Liver (tissue), 10 donors: ENCODE measurements at places on chromosomes 12 and 14. TPM values are rescaled to one million over a fixed set of nuclear protein-coding genes. Genes with fewer than 3 reads are reported as not detected.

- no peak for DNase-seq
- H3K4me1 ChIP-seq = peaks cover 24% of the 10 kb centered on the region
- H3K4me3 ChIP-seq = no peak overlapping the region
Observed at GRCh38 chr14:99589031-99589441, 15.0 kb downstream of the CCDC85C start.

DNA sequence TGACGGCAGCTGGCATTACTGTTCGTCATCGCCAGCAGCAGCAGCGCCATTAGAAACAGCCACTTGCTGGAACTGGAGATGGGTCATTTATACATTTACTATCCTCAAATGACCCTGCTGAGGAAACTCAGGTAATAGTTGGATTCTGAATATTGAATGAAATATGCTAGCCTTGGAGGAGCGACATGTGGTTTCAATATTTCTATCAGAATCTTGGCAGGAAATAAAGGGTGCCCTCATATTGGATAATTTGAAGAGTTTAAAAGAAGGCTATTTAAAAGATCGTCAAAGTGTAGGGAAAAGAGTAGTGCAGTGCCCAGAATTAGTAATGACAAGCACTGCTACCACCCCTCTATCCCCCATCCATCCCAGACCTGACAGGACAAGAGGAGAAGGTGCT is 109.6 kb upstream of the CPM start:
- H3K27ac ChIP-seq = no peak overlapping the region
- H3K4me3 ChIP-seq = no peak overlapping the region
- peaks cover 6% of the 10 kb centered on the region for H3K4me1 ChIP-seq
- H3K27me3 ChIP-seq = no peaks in the 10 kb centered on the region
- DNase-seq = no peak

- H3K4me3 ChIP-seq = no peak overlapping the region
- H3K4me1 ChIP-seq = no peaks in the 10 kb centered on the region
- H3K36me3 ChIP-seq = no peaks in the 10 kb centered on the region
- DNase-seq = no peak
- no peak overlapping the region for H3K27ac ChIP-seq
Observed at GRCh38 chr14:28608443-28608842, 158.1 kb upstream of the FOXG1 start.

GRCh38 chr14:54503486-54503885 is 6.2 kb upstream of the CGRRF1 start:
- no peaks in the 10 kb centered on the region for H3K27me3 ChIP-seq
- no peak overlapping the region for H3K27ac ChIP-seq
- no peaks in the 10 kb centered on the region for H3K36me3 ChIP-seq
- H3K4me3 ChIP-seq = no peak overlapping the region

GRCh38 chr14:21014761-21015190 is 10.1 kb downstream of the NDRG2 start:
- H3K4me3 ChIP-seq = no peak overlapping the region
- no peaks in the 10 kb centered on the region for H3K4me1 ChIP-seq
- no peak overlapping the region for H3K27ac ChIP-seq
- no peaks in the 10 kb centered on the region for H3K27me3 ChIP-seq
- DNase-seq = peak; percentile 85

Gene SLC5A8
- not detected for total RNA-seq

- no peaks in the 10 kb centered on the region for H3K27me3 ChIP-seq
- DNase-seq = no peak
- H3K27ac ChIP-seq = no peak overlapping the region
- H3K4me1 ChIP-seq = no peaks in the 10 kb centered on the region
- H3K4me3 ChIP-seq = no peak overlapping the region
Observed at GRCh38 chr14:65769151-65769550, 356.6 kb downstream of the FUT8 start.

DNA sequence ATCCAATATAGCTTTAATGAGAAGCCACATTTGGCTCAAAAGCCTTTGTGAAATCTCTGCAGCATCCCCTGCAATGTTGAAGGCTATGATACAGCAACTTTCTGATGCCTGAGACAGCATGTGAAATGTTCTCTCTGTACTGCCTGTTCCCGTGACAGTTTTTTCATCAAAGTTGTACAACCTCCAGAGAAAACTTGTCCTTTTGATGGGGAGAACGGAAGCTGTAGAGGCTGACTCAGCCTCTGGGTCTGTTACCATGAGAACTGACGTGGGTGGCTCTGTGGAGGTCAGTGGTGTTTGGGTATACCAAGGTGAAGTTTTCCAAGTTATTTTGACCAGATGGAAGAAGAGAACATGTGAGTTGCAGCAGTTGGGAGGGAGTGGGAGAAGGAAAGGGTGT is 17.0 kb downstream of the SLC4A8 start:
- H3K4me1 ChIP-seq = no peaks in the 10 kb centered on the region
- no peaks in the 10 kb centered on the region for H3K27me3 ChIP-seq
- no peak for DNase-seq
- H3K36me3 ChIP-seq = no peaks in the 10 kb centered on the region

- no peak overlapping the region for H3K27ac ChIP-seq
- H3K27me3 ChIP-seq = no peaks in the 10 kb centered on the region
- no peak overlapping the region for H3K4me3 ChIP-seq
Observed at GRCh38 chr12:23342407-23342806, 607.1 kb downstream of the SOX5 start.

DNA sequence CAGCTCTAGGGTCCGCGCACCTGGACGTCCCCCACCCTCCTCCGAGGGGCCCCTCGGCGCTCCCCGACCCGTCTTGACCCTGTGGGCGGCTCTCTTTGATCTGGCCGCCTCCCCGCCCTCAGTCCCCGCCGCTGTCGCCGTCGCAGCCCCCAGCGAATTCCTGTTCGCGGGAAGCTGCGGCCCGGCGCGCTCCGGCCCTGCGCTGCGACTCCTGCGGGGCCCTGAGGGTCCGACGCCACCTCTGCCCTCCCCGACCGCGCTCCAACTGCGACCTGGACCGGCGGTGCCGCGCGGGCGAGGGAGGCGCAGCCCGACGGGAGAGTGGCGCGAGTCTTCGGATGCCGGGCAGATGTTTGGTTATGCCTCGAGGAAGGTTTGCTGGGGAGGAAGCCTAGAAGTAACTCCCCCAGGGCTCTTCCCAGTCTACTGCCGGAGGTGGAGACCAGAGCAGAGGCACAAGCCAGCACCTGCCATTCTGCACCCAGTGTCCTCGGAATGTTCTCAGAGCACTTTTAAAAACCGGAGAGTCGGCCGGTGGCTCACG is 440 bp upstream of the ISM2 start:
- no peaks in the 10 kb centered on the region for H3K36me3 ChIP-seq
- peaks cover 15% of the 10 kb centered on the region for H3K4me1 ChIP-seq
- H3K27ac ChIP-seq = no peak overlapping the region
- H3K27me3 ChIP-seq = peaks cover 2% of the 10 kb centered on the region
- DNase-seq = no peak

DNA sequence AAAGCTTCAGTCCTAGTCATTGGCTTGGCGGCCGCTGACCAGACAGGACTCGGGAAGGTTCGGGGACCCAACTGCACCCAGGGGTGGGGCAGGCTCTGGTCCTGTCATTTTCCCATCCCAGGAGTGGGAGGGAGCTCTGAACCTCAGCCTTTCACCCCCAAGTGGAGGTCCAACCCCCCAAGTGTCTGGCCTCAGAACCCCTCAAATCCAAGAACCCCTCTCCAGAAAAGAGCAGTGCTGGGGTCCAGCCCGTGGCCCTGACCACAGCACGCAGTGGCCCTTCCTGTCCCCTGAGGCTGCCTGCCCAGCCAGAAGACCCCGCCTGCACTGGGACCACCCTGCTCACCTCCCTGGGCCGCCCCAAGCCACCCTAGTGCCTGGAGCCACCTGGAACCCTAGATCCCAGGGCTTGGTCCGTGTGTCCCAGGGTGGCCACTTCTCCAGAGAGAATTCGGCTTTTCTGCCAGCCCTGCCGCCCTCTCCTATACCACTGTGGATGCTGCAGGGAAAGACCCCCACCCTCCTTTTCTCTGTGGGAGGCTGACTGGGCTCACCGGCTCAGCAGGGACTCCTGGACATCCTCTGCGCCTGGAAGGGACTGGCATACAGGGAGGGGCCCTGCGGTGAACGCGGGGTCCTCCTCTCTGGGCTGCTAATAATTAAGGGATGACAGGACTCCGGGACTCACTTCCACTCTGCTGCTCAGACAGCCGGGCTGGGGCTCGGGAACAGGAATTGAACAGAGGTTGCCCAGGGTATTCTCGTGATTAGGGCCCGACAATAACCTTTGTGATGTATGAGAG is 326.9 kb upstream of the SFSWAP start:
- no peaks in the 10 kb centered on the region for H3K4me1 ChIP-seq
- H3K27me3 ChIP-seq = peaks cover 3% of the 10 kb centered on the region
- no peak overlapping the region for H3K4me3 ChIP-seq
- DNase-seq = no peak
- no peaks in the 10 kb centered on the region for H3K36me3 ChIP-seq
- H3K27ac ChIP-seq = no peak overlapping the region

DNA sequence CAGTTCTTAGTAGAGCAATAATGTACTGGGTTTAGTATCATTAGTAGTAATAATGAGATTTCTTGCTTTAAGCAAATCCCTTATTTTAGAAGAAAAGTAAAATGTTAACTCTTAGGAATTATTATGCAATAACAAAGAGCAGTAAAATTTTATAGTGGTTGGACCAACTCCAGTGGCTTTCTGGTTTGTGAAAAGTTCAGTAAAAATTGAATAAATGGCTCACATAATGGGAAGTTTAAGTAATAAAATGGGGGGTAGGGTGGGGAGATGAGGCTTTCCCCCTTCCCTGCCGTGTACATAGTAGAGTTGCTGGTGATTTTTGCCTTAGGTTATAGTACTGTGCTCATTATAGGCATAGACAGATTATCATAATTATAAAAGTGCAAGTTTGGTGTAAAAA is 250.5 kb upstream of the ATP2B1 start:
- no peak for DNase-seq
- H3K36me3 ChIP-seq = no peaks in the 10 kb centered on the region
- H3K27me3 ChIP-seq = no peaks in the 10 kb centered on the region
- no peak overlapping the region for H3K4me3 ChIP-seq
- H3K4me1 ChIP-seq = no peaks in the 10 kb centered on the region
